Fibroblast of villous mesenchyme (primary cell): ENCODE measurements at places on chromosomes 12 and 14. TPM values are rescaled to one million over a fixed set of nuclear protein-coding genes. Genes with fewer than 3 reads are reported as not detected.

The NPFF gene
- not detected in 2 replicates for total RNA-seq

The SLC38A4 gene
- 11.0 and 23.7 TPM in 2 replicates for total RNA-seq

The TMTC1 gene
- total RNA-seq, result 12.2 and 33.2 TPM in 2 replicates

The MYH6 gene
- total RNA-seq, result not detected in 2 replicates

The GALNT16 gene
- total RNA-seq, result under 0.01 TPM in 2 replicates

The CMA1 gene
- total RNA-seq, result not detected in 2 replicates

The TMEM63C gene
- under 0.01 TPM in 1 of 2 replicates, not detected in the other for total RNA-seq

The WSCD2 gene
- total RNA-seq, result under 0.01 TPM in 1 of 2 replicates, not detected in the other

The KLRC3 gene
- not detected in 2 replicates for total RNA-seq

The ERBB3 gene
- total RNA-seq, result 0.32 and 1.7 TPM in 2 replicates

The POLE2 gene
- total RNA-seq, result 14.2 and 17.3 TPM in 2 replicates

The GLI1 gene
- total RNA-seq, result 0.86 and 1.9 TPM in 2 replicates

The GPRC5D gene
- not detected in 2 replicates for total RNA-seq

The IFNG-AS1 gene
- not detected in 2 replicates for total RNA-seq

The LHX5 gene
- not detected in 2 replicates for total RNA-seq

The NGB gene
- total RNA-seq, result not detected in 2 replicates

The PLEKHH1 gene
- total RNA-seq, result 0.43 and 0.64 TPM in 2 replicates

The HOXC10 gene
- 0.43 and 5.2 TPM in 2 replicates for total RNA-seq

The PPP1R3E gene
- 3.0 and 5.8 TPM in 2 replicates for total RNA-seq

The ANKS1B gene
- total RNA-seq, result 0.64 and 0.86 TPM in 2 replicates

The MARS1 gene
- total RNA-seq, result 158 and 244 TPM in 2 replicates

The CLECL1 gene
- total RNA-seq, result not detected in 2 replicates

The CCNB1IP1 gene
- total RNA-seq, result 40.9 and 49.7 TPM in 2 replicates

The FOXG1 gene
- under 0.01 TPM in 1 of 2 replicates, not detected in the other for total RNA-seq

The NAB2 gene
- total RNA-seq, result 38.0 and 39.6 TPM in 2 replicates

The LALBA gene
- not detected in 2 replicates for total RNA-seq

The NAV3 gene
- 96.3 and 206 TPM in 2 replicates for total RNA-seq

The CD69 gene
- total RNA-seq, result not detected in 2 replicates
